ENCODE measurements at places on chromosomes 6 and 20.

- no peak for DNase-seq
Observed at GRCh38 chr20:52190437-52191131, 995 bp downstream of the ZFP64 start.

- DNase-seq, result no peak
Observed at GRCh38 chr6:109166673-109167072, 71.4 kb downstream of the CEP57L1 start.

DNA sequence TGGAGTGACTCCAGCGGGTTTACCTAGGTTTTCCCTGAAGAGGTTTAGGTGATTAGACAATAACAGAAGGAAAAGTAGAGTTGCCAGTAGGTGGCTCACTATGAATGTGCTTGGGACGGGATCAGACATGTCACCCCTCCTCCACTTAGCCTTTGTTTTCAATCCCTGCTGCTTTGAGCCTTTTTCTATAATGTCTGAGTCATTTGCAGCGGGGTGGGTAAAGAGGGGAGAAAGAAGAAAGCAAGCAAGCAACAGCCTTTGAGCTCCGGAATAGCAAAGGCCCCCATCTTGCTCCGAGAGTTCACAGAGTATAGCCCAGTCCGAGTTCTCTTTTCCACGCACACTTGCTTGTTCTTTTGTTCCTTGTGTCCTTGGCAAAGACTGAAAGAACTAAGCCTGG is 129.1 kb downstream of the PACRG start:
- DNase-seq, result no peak

GRCh38 chr6:19322691-19323485 is 514.3 kb upstream of the ID4 start:
- DNase-seq, result no peak

DNA sequence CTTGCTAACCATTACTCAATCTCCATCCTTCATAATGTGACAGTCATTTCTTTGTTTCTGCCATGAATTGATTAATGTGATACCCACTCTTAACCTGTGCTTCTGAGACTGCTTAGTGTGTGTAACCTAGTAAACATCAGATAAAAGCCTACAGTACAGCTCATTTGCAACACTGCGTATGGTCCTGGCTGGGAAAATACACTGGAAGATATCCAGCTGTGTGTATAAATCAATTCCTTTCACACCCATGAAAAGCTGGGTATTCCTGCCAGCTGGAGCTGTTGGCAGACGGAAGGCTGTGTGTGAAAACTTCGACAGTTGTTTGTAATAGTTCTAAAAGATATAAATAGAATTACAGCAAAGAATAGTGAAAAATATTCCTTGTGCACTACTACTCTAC is 509.2 kb downstream of the FRK start:
- DNase-seq, result no peak

GRCh38 chr20:33393609-33394008 is 7.7 kb downstream of the CDK5RAP1 start:
- no peak for DNase-seq

DNA sequence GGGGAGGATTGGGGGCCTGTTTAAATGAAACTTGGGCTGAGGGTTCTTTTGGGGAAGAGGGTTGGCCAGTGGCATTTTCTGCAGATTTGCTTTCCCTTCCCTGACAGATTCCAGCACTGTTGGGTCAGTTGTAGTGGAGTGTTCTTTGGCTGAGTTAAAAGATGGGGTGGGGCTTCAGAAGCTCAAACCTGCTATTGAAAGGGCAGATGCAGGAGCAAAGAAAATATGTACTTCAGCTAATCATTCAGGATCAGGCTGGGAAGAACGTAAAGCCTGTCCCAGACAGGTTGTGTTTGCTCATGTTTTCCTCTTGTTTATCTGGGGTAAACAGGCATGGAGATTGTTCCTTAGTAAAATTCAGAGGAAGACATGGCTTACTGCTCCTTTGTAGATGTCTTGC is 2.5 kb downstream of the SASH1 start:
- DNase-seq, result no peak

- no peak for DNase-seq
Observed at GRCh38 chr6:26389349-26389894, 6.5 kb downstream of the BTN2A2 start.

GRCh38 chr20:25290646-25291431 is 43.0 kb downstream of the PYGB start:
- no peak for DNase-seq

GRCh38 chr6:148831064-148831463 is 84.2 kb downstream of the UST start:
- no peak for DNase-seq

DNA sequence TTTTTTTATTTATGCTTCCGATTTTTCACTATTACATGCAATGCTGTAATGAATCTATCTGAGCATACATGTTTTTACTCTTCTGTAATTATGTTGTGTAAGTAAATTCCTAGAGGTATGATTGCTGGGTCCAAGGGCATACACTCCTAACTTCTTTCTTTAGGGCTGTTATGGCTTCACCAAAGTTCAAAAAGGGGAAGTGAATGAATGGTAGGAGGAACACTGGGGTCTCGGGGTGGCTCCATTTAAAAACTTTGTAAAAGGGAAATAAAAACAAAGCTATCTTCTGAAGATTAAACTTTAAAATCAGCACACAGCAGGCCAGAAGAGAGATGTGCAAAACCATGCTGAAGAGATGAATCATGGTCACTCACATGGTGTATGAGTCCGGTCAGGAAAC is 289.1 kb upstream of the SUPT3H start:
- DNase-seq, result no peak

DNA sequence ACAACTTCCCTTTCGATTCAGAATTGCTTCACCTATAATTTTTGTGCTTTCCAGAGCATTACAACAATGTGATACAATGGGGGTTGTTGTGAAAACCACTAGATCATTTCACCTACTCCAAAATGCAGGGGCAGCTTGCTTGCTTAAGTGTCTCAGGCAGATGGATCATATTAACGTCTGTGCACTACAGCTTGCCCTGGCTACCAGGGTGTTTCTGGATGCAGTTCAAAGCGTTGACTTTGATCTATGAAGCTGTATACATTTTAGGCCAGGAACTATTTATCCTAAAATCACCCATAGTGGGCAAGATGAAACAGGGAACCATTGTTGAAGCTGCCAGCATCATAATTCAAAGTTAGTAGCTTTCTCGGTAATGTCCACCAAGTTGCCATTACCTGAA is 339.5 kb upstream of the HSF2 start:
- DNase-seq, result no peak

GRCh38 chr6:37631295-37631694 is 66.4 kb downstream of the MDGA1 start:
- DNase-seq, result no peak

GRCh38 chr6:88547768-88548167 is 381.6 kb upstream of the CNR1 start:
- DNase-seq, result no peak

DNA sequence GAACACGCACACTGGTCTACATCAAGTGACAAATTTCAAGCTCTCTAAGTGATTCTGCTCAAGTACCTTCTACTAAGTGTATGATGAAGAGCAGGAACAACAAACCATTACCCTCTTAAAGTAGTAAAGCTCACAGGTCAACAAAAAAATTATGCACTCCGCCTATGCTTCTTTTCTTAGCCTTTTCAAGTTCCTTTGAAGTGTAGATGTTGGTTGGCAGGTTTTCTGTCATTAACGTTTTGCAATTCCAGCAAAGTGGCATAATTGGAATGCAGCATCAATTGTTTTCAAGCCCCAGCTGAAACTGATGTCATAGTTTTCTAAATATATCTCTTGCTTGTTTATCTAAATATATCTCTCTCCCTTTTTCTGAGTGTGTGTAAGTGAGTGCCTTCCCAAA is 396.9 kb upstream of the EYS start:
- no peak for DNase-seq

GRCh38 chr6:41405941-41406727 is 70.7 kb downstream of the NCR2 start:
- no peak for DNase-seq

- DNase-seq, result no peak
Observed at GRCh38 chr6:39912446-39912845, 21.8 kb downstream of the MOCS1 start.

- DNase-seq, result no peak
Observed at GRCh38 chr6:98094696-98095095, 739.7 kb upstream of the POU3F2 start.

GRCh38 chr6:166933396-166933795 is 23.0 kb downstream of the RNASET2 start:
- DNase-seq, result no peak

DNA sequence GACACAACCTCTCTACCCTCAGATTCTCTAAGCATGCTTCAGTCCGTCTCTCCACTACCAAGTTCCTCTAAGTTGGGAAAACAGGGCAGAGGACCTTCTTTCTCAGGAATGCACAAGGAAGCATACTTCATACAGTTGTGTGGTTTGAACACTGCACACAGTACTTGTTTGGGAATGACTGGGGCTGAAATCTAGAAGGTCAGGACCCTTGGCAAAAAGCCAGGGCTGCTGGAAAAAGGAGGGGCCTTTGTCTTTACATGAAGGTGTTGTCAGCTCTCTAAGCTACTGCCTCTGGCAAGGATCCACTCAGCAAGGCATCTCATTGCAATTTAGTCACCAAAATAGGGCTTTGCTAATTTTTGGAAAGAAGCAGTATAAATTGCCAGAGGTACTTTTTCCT is 20.7 kb upstream of the HEY2 start:
- no peak for DNase-seq

GRCh38 chr6:108564178-108564577 is 3.5 kb downstream of the FOXO3 start:
- no peak for DNase-seq

- no peak for DNase-seq
Observed at GRCh38 chr6:71364889-71365542, 76.4 kb downstream of the OGFRL1 start.

- no peak for DNase-seq
Observed at GRCh38 chr20:57139342-57140093, 126.9 kb downstream of the BMP7 start.

GRCh38 chr6:125406741-125407140 is 105.0 kb upstream of the HDDC2 start:
- DNase-seq, result no peak

GRCh38 chr6:132819405-132820161 is 5.2 kb downstream of the RPS12 start:
- no peak for DNase-seq

GRCh38 chr6:41344876-41345275 is 9.5 kb downstream of the NCR2 start:
- DNase-seq, result no peak

DNA sequence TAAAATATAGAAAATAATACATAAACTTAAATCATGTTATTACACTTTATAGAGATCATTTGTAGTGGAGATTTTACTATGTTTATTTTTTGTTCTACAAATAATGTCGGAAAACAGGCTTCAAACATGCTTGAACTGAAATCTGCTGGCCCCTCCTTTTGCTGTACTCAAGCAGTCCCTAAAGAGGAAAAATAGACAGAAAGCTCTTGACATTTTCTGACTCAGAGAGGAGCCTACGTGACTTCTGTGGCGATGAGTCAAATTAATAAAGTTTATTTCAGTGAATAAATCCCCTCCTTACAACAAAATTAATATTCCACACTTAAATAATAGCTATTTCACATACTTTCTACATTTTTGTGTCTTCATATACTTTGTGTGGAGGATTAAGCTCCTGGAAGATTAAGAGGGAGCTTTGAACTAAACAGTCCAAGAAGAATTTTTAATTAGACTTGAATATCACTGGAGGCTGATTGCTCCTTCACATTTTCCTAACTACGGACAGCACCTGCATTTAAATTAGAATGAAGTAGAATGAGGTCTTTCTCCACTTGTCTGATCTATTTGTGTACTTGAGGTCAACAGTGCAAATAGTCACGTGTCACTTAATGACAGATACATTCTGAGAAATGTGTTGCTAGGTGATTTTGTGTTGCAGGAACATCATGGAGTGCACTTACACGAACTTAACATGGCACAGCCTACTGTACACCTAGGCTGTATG is 1.7 kb upstream of the TREM1 start:
- DNase-seq, result no peak
